ENCODE measurements at places on chromosomes 3 and 15.
A peak's percentile ranks its signal among the peaks of the same experiment; 100 is the strongest.

GRCh38 chr3:39515681-39516441 is 48.4 kb downstream of the MOBP start:
- no peak for DNase-seq

- no peak for DNase-seq
Observed at GRCh38 chr3:100124201-100124761, 10.0 kb upstream of the FILIP1L start.

- DNase-seq, result peak; percentile 46
Observed at GRCh38 chr3:194133661-194134230, 2.2 kb upstream of the HES1 start.

GRCh38 chr3:62678841-62679240 is 196.4 kb downstream of the CADPS start:
- DNase-seq, result no peak

DNA sequence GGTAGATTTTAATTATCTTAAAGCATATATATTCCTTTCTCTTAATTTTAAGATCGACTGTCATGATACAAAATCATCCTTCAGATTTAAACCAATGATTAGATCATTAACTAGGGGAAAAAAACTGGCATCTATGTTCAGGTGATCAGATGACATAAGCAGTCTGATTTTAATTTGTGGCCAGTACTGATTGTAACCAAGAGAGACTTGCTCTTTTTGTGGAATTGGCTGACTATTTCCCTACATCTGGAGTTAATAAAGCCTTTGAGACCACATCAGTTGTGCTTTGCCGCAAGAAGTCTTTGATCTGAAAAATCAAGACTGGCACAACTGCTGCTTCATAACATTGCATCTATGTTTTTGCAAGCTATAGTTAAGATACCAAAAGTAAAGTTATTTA is 148.4 kb upstream of the CGNL1 start:
- DNase-seq, result no peak

DNA sequence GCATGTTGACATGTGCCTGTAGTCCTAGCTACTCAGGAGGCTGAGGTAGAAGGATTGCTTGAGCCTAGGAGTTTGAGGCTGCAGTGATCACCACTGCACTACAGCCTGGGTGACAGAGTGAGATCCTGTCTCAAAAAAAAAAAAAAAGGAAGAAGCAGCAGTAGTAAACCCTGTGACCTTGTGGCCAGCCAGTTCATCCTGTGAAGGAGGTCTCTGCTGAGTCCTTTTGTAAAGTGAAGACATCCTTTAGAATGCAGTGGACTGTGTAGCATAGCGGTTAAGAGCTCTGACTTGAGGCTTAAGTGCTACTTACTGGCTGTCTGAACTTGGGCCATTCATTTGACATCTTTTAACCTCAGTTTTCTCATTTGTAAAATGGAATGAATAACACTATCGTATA is 8.3 kb downstream of the EXOSC7 start:
- no peak for DNase-seq

DNA sequence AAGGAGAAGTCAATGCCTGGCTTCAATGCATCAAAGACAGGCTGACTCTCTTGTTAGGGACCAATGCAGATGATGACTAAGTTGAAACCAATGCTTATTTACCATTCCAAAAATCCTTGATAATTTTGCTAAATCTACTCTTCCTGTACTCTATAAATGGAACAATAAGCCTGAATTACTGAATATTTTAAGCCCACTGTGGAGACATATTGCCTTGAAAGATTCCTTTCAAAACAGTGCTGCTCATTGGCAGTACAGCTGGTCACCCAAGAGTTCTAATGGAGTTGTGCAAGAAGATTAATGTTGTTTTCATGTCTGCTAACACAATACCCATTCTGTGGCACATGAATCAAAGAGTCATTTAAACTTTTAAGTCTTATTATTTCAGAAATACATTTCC is 181.0 kb upstream of the CBLB start:
- no peak for DNase-seq

DNA sequence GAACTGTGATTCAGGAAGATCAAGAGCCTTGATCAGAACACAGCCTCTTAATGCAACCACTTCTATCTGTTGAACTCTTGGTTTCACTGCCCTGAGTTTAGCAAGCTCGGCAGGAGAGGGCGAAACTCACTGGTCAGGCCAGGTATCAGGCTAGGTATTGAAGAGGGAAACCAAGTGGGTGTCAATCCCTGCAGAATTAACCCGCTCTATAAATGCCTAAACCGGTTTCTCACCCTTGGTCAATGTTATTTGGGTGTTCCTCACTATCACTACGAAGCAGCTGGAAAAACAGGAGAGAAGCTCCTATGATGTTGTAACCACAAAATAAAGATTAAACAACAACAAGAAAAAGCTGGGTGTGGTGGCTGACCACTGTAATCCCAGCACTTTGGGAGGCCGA is 23.9 kb downstream of the LIPH start:
- DNase-seq, result no peak

- peak; percentile 83 for DNase-seq
Observed at GRCh38 chr3:169668957-169669741, 5.6 kb upstream of the MECOM start.

DNA sequence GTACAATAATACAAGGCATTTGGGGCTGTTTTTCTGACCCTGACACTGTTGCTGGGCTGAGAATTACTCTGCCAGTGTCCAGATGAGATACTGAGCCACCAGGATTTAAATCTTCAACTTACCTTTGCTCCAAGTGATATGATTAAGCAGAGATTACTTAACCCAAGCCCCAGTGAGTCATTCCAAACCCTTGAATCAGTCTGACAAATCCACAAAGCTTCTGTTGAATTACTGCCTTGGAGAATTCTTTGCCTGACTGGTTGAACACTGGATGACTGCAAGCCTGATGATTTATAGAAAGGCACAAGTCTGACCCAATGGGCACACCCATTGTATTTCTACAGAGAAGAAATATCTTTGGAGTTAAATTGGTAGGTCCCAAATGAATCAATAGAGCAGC is 88.2 kb upstream of the TSC22D2 start:
- DNase-seq, result peak; percentile 96

DNA sequence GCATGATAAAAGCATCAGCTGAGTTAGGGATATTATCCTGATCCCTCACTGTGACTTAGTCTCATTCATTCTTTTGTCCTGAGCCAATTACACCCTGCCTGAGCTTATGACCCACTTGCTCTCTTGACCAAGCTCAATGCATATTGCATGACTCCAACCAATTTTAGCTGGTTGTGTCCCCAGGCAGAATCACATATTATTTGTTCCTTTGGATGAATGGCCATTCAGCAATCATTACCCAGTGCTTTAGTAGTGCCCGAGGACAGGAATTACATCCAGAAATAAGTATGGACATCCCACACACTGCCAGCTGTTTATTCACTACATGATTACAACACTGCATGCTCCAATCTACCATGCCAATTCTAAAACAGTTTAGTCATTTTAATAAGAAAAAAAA is 322.5 kb downstream of the ZBBX start:
- no peak for DNase-seq

DNA sequence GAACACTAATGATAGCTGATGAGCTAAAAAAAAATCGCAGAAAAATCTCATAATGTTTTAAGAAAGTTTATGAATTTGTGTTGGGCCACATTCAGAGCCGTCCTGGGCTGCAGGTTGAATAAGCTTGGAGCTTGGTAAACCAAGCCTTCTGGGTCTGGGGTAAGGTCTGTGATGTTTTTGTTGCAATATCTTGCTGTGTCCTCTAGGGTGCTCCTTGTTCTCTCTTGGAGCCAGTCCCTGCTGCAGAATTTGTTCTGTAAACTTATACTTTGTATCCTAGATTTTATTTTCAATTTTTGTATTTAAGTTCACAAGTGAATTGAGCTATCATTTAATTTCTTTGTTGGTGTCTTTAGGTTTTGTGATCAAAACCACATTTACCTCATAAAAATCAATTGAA is 143.7 kb downstream of the NR1D2 start:
- peak; percentile 58 for DNase-seq

GRCh38 chr3:16109929-16110328 is 64.6 kb upstream of the GALNT15 start:
- DNase-seq, result no peak
